ENCODE measurements at places on chromosomes 11 and 22.

- DNase-seq, result no peak
Measured at GRCh38 chr11:83784419-83784818, 498.3 kb upstream of the CCDC90B start.

DNA sequence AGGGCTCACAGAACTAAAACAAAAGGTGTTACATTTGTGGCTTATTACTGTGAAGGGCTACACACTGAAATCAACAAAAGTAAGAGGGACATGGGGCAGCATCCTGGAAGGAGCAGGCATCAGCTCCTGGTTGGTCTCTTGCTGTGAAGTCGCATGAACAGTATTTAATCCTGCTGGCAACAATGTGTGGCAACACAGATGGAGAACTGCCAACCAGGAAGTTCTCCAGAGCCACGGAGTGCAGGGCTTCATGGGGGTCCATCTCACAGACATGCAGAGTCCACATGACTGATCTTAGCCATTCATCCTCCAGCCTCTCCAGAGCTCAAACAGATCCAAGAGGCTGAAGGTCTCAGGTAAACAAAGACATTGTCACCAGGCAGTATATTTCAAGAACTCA is 32.8 kb upstream of the FGF3 start:
- DNase-seq, result no peak

GRCh38 chr11:11757909-11758308 is 83.9 kb upstream of the USP47 start:
- no peak for DNase-seq

GRCh38 chr11:22472306-22472705 is 134.1 kb downstream of the SLC17A6 start:
- no peak for DNase-seq

GRCh38 chr11:64814712-64815187 is 4.4 kb upstream of the MEN1 start:
- no peak for DNase-seq

DNA sequence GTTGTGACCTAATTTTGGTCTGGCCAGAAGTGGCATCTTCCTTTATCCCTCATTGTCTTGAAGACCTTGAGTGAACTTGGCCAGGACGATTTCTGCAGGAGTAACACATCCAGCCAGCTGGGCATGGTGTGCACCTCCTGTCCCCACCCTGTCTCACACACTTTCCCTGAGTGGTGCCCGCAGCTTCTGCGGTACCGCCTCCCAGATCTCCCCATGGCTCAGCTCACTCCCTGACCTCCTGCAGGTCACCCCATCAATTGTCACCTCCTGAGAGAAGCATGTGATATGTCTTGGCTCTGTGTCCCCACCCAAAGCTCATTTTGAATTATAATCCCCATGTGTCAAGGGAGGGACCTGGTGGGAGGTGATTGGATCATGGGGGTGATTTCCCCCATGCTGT is 50.2 kb upstream of the TP53I11 start:
- DNase-seq, result no peak

DNA sequence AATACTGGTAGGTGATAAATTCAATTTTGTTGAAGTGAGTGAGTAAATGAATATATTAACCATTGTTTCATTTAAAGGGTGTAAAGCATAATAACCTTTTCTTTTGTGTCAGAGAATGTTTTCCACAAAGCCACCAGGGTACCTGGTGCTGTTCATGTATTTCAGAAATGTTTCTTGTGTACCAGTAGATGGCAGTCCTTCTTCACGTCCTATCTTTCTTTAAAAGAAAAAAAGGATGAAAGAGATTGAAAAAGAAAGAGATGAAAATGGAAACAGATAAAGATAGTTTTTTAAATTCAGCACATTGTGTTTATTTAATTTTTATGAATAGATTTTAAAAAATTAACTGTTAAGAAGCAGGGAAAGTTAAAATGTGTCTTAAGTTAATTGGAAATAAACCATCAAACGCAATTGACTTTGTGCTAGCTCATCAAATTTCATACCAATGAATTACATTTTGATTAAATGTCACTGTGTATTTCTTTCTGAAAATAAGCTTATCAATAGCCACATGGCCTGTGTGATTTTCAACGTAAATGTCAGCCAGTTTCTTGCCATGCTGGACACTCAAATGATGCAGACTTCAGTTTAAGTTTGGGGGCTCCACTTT is 65.5 kb upstream of the CHORDC1 start:
- DNase-seq, result no peak

- DNase-seq, result no peak
Measured at GRCh38 chr11:70580036-70580805, 181.9 kb downstream of the CTTN start.

- DNase-seq, result no peak
Measured at GRCh38 chr11:6568191-6568918, 35.1 kb downstream of the RRP8 start.

GRCh38 chr22:41974691-41975290 is 5.5 kb downstream of the SEPTIN3 start:
- DNase-seq, result no peak

GRCh38 chr11:122179961-122180834 is 64.2 kb upstream of the BLID start:
- DNase-seq, result no peak

DNA sequence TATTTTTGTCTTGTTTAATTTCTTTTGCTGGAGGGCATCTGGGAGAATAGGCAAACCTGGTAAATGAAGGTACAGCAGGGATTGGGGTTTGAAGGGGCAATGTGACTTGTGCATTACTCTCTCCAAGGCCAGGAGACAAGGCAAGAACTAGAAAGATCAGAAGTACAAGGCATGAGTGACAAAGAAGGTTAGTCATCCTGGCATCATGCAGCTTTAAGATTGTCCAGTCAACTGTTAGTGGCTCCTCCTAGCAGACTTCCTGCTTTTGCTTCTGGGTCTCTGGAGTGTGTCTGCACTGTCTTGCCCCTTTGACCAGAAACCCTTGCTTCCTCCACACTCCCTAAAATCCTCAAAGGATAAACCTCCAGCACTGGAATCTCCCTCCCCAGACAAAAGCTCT is 27.2 kb upstream of the GLYATL1 start:
- no peak for DNase-seq

DNA sequence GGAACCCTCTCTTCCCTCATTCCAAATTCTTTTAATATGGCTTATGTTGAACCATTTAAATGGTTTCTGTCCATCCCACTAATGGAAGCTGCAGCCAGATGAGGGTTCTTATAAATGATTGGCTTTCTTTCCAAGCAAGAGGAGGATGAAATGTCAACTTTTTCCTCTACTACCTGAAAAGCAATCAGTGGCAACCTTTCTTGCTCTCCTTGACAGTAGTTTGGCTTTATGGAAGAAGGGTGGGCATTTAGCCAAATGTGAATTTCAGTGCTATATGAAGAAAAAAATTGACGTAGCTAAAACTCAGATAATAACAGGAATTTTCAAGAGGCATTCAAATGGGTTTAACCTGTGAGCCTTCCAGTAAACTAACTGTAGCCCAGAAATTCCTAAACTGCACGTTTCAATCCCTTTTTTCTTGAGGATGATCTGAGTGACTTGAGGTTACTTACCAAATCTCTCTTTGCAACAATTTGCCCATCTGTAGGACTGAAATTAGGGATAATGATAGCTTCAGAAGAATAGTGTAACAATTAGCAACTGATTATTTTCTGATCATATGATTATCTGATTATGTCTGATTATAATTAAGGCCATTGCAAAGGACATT is 90.9 kb downstream of the EXT2 start:
- no peak for DNase-seq

DNA sequence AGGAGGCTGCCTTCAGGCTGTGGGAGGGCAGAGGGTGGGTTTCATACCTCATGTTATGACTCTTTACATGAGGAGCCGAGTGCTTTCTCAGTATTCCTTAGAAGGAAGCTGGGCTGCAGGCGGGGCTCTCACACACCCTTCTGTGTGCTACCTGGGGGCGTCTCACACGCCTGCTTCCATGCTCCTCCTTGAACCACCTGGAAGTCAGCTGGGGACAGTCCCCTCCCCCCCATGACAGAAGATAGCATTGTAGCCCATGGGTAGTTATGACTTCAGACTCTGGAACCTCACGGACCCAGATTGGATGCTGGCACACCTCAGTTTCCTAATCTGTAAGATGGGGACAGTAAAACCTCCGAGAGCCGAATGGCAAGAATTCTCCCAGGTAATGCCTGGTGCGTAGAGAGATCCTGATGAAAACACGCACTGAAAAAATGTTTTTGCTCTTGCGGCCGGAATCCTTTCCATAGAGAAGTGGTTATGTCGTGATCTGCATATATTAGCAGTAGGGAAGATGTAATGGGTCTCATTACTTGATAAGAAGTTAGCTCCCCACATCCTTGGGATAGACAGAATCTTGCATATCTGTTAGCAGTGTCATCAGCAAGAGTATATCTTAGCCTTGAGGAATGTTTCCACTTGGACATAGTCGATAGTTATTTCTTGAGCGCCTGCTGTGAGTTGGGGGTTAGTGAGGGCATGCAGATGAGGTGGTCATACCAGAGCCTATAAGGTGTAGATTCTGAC is 4.9 kb downstream of the DAGLA start:
- DNase-seq, result no peak

DNA sequence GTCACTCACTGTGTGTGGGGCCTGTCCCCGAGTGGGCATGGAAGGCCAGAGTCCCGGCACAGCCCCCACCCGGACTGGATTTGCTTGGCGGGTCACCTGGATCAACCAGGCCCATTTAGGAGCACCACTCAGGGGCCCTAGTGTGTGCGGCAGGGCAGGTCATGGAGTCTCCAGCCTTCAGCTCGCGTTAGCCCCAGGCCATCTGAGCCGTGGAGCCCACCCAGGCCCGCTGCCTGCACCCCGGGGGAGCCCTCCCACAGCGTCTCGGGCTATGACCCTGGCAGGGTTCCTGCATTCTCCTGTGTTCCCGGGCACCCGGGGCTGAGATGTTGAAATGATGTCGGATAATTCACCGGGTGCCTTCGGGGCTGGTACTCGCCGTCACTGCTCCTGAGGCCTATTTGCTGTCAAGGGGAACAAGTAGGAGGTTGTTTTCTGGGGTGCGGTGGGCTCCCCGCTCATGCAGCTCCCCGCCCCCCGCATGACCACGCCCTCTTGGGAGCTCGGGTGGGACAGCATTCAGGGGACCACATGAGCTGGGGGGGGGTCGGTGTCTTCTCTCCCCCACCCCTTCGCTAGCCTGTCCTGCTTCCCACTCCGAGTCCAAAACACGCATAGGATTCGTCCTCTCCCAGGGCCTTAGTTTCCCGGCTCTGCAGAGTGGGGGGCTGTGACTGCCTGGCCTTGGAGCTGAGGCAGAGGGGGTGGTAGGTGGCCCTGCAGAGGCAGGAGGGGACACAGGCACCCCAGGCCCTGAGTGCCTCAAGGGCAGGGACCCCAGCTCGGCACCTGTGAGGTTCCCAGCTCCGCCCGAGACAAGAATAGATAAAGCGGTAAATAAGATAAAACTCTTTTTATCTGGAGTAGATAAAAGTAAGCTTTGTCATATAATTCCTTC is 77.2 kb downstream of the KCNQ1 start:
- no peak for DNase-seq

GRCh38 chr11:120135838-120136237 is 2.1 kb downstream of the TRIM29 start:
- no peak for DNase-seq

DNA sequence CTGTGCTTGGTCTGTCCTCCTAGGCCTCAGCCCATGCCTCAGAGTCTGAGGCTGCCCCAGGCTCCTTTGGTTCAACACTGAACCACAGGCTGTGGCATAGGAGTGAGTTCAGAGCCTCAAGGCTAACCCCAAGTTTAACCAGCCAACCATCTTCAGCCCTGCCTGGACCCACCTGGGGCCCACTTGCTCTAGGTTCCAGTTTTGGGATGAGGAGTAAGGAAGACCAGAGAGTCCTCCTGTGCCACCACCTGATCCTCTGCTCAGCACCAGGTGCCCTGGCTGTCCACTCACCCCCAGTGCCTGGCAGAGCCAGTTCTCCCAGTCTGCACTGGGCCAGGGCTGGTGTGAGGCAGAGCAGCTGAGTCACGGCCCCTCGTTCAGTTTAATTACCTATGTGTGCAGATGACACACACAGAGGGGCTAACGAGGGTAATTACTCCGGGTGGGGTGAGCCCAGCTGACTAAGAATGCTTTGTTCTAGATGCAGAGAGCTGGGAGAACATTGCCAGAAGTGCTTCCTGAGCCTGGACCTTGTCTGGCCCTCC is 12.0 kb upstream of the TMPRSS13 start:
- DNase-seq, result no peak

DNA sequence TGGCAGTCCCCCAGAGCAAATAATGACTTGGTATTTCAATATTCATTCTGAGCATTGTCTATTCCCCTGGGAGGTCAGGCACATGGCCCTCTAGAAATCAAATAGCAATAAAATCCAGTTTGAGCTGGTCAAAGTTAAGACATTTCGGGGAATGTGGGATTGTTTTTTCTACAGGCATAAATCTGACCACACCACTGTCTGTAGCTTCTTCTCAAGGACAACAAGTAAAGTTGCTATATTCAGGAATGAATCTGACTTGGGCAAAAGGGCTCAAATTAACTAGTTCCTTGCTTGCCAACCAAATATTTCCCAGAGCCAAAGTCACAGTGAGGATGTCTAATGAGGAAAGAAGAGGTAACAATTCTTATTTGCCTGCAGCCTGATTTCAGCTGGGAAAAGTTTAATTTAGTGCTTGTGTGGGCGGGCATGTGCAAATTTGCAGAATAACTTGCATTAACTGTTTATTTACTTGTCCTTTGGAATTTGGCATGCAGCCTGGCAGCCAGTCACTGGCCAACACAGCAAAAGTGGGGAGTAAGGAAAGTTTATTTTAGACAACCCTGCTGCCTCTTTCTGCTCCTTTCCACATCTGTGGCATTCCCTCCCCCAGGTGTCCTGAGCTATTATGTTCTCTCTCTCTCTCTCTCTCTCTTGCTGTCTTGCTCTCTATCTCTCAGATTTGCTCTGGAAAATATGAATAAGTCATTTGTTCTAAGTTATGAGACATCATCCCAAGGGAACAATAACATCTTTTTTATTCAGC is 51.2 kb upstream of the ARHGAP20 start:
- no peak for DNase-seq

DNA sequence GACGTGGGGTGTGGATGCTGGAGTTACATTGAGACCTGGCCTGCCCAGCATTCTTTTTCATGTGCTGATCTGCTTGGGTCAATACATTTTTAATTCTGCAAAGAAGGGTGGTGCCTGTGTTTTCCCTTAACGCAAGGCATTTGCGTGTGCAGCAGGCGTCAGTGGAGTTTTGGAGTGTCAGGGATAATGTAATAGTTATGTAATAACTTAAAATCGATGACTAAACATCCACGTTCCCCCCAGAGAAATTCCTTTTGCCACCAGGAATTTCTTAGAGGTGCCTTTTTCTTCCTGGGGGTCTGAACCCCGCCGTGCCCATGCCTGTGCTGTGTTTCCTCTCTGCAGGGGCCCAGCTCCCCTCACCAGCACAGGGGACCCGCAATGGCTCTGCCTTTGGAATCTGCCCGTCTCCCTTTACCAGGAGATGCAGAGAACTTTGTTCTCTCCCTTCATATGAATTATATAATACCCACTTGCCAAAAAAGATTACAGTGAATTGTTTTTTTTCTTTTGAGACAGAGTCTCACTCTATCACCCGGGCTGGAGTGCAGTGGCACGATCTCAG is 62.6 kb downstream of the TBC1D22A start:
- no peak for DNase-seq

GRCh38 chr11:14607713-14608112 is 35.9 kb upstream of the PDE3B start:
- no peak for DNase-seq

- peak; percentile 57 for DNase-seq
Measured at GRCh38 chr11:117953024-117953671, 23.9 kb upstream of the TMPRSS13 start.

All from CD4-positive, alpha-beta T cell treated with Interleukin-17A for 4 hours (primary cell).